ENCODE measurements at places on chromosomes 3 and 15.

DNA sequence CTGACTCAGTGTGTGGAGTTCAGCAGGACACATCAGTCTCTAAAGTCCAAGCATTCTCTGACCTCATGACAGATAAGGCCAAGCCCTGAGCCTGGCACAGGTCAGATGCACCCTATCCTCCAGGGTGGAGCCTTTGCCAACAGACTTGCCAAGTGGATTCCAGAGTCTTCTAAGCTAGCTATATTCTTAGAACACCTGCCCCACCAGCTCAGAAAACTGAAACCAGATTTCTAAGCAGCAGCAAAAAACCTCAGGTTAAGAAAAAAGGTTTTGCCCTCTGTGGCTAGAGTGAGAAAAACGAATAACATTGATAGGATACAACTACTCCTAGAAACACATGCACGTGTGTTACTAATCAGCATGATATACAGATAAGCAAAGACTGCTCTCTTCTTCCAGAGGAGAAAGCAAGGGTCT lies 11.6 kb downstream of the RMDN3 start:
- no peak for DNase-seq

DNA sequence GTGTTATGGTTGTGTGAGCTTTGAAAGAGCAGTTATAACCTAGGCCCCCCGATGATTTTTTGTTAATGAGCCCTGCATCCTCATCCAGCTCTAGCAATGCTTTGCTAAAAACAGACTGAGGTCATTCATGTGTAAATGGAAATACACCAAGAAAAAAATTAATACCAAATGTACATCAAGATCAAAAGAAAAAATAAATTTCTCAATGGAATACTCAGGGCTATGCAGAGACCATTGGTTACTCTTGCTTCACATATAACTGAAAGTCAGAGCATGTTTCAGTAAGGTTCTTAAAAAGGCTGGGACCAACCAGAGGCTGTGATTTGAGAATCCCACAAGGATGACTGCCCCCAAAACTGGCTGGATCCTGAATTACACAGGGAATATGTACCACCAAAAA lies 48.0 kb downstream of the ARHGAP31 start:
- no peak for DNase-seq

DNA sequence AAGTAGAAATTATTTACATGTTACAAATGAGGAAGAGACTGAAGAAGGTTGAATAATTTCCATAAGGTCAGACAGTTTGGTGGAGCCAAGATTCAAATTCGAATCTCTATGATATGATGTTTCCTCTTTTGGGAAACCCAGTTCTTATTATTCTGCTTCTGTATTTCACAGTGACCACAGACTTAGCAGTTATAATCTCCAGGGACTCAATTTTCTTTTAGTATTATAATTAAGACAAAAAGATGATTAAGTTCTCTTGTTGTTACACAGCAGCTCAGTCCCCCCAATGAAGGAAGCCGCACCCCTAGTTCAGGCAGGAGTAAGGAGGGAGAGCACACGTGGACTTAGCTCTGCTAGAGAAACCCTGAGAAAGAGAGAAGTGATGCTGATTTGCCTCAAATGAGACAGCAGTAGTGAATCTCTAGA lies 130.6 kb downstream of the CCNL1 start:
- no peak for DNase-seq

DNA sequence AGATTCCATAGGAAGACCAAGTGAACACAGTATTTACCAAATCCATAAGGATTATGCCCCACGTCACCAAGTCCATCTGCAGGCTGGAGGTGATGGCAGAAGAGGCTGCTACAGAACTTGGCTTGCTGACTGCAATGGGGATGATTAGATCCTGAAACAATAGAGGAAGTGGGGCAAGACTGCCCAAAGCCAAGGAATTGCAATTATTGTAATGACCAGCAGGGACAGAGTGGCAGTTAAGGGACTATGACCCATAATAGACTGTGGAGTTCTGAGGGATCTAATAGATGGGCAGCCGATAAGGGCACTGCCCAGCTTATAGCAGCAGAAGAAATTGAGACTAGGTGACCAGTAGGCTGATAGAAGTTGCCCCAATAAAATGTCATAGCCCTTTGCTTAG lies 108.4 kb downstream of the MINAR1 start:
- no peak for DNase-seq
